Sigmoid colon (tissue), 7 donors: ENCODE measurements at places on chromosomes 3 and 15. TPM values are rescaled to one million over a fixed set of nuclear protein-coding genes. Genes with fewer than 3 reads are reported as not detected.

Gene ABHD10
- total RNA-seq, result 22.1 TPM

DNA sequence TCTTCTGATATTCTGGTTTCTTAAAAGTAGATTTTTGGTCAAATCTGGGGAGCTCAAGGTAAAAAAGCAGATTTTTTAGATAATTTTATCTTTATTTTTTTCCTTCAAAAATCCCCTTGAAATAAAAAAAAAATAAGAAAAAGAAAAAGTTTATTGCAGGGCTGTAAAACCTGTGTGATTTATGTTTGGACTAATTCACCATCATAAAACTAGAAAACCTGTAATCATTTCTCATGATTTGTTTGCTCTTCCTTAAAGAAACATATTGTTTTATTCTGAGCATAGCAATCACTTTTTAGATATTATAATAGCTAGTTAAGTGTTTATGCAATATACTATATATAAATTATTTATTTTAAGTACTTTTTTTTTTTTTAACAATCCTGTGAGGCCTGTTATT, 68.0 kb downstream of the NEO1 start:
- DNase-seq, result no peak

DNA sequence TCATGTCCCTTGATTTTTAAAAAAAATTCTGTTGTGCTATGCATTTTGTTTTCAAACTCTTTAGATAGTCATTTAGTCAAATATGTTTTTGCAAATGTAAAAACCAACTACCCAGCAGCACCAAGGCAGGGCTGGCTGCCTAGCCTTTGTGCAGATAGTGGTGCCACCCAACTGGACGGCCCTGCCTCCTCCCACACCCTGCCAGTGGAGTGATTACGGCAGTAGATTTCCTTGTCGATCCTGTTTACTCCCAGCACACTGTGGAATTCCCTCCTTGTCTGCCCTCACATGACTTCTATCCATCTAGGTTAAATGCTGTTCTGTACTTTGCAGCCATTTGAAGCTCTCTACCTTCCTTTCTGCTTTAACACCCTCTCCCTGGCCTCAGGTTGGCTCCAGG, 79.4 kb upstream of the PLXNA1 start:
- DNase-seq, result peak; percentile 18

Gene CHDH
- 1.8 TPM for total RNA-seq

GRCh38 chr3:59540241-59540640, 490.4 kb upstream of the CFAP20DC start:
- DNase-seq, result no peak

- DNase-seq, result peak; percentile 50
Measured at GRCh38 chr3:127676456-127676855, 3.7 kb downstream of the ABTB1 start.

- DNase-seq, result no peak
Measured at GRCh38 chr15:29400701-29401100, 131.1 kb upstream of the NSMCE3 start.

DNA sequence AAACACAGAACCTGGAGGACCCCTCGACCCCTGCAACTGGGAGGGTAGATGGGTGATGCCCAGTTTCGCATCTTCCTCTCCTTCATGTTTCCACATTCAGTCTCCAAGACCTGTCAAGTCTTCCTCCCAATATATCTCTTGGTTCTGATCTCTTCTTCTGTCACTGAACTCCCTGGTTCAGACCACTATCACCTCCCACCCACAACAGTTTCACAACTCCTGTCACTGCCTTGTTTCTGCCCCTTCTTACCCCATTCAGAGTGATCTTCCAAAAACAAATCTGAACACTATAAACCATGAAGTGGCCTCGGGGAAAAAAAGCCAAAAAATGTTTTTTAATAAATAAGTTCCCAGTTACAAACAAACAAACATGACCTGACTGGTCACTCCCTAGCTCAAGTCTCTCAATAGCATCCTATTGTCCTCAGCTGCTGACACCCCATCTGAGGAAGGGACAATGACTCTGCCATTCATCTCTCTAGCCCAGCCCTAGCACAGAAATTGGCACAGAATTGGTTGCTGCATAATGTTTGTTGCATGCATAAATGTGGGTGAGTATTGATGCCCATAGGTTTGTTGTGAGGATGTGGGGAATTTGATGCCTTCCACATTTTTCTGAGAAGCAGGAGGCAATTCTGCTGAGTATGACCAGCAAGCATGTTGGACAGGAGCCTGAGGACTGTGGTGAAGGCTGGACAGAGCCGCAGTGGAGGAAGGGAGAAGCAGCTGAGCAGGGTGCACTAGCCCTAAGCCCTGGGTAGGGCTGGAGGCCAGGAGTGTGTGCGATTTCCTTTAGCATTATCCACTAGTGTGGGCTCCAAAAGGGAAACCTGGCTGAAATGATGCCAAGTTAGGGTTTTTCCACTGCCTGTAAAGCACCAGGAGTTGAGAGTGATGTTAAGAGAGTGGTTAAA, 12.2 kb upstream of the XYLB start:
- no peak for DNase-seq

Gene FHIT
- 10.0 TPM for total RNA-seq

Gene TMEM158
- 12.2 TPM for total RNA-seq

DNA sequence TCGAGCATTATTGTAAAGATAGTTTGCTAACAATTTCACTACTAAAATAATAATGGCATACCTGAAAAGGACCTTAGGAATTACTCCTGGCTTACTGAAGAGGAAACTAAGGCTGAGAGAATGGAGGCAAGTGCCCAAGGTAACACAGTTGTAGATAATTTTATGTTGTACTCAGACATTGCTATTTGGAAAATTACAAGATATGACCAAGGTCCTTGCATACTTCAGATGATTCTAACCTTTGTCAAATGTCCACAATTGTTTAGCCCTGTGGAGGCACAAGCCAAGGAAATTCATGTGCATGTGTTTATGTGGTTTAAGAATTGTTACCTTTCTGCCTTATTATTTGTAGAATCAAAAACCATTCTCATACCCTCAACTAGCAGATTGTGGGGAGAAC, 105.7 kb downstream of the TUSC7 start:
- DNase-seq, result no peak

DNA sequence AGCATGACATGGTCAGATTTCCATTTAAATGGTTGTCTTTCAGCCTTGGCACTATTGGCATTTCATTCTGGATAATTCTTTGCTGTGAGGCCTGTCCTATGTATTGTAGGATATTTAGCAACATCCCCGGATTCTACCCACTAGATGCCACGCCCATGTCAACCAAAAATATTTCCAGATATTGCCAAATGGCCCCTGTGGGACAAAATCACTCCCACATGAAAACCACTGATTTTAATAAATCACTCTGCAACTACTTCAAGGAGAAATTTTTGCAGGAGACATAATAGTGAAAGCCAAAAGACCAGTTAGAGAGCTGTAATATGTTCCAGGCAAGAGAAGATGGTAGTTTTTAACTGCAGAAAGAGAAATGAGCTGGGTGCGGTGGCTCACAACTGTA, 55.9 kb upstream of the RARB start:
- DNase-seq, result no peak

GRCh38 chr3:193134856-193135255, 106.2 kb upstream of the PLAAT1 start:
- no peak for DNase-seq

DNA sequence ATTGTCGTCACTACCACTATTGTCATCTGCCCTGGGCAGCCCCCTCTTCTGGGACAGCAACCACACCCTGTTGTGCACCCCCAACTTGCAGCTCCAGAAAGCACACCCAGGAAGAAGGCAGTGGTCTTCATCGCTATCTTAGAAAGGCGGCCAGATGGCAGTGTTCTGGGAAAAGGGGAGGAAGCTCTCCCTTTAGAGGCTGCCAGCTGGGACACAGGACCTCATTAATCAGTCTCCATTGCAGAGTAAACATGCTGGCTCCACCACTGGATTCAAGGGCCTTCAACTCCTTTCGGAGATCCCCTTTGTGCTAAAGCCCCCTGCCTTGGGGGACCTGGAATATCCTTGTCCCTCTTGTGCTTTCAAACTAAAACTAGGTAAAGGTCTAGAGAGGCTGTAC, 199.3 kb upstream of the LINGO1 start:
- peak; percentile 38 for DNase-seq

- no peak for DNase-seq
Measured at GRCh38 chr3:11300970-11301369, 28.8 kb downstream of the ATG7 start.

GRCh38 chr3:121096953-121097352, 188.9 kb downstream of the STXBP5L start:
- no peak for DNase-seq

Gene CRYGS
- 3.6 TPM for total RNA-seq

DNA sequence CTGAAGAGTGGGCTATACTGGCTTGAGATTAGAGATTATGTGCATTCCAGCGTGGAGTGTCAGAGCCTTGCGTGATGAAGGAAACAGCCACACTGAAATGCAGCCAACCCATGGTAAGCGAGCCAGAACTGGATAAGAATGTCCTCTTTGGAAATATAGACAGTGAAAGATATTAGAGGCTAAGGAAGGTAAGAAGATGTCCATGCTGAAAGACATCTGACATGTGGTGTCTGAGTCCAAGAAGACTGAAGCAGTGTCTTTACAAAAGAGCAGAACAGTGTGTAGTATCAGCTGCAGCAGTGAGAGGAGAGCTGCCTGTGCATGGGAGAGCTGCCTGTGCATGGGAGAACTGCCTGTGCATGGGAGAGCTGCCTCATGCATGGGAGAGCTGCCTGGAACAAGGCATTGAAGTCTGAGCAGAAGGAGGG, 672.2 kb downstream of the DIPK2A start:
- DNase-seq, result no peak

Gene MAGI1
- 29.8 TPM for total RNA-seq

- no peak for DNase-seq
Measured at GRCh38 chr3:41202075-41202833, 2.9 kb downstream of the CTNNB1 start.

DNA sequence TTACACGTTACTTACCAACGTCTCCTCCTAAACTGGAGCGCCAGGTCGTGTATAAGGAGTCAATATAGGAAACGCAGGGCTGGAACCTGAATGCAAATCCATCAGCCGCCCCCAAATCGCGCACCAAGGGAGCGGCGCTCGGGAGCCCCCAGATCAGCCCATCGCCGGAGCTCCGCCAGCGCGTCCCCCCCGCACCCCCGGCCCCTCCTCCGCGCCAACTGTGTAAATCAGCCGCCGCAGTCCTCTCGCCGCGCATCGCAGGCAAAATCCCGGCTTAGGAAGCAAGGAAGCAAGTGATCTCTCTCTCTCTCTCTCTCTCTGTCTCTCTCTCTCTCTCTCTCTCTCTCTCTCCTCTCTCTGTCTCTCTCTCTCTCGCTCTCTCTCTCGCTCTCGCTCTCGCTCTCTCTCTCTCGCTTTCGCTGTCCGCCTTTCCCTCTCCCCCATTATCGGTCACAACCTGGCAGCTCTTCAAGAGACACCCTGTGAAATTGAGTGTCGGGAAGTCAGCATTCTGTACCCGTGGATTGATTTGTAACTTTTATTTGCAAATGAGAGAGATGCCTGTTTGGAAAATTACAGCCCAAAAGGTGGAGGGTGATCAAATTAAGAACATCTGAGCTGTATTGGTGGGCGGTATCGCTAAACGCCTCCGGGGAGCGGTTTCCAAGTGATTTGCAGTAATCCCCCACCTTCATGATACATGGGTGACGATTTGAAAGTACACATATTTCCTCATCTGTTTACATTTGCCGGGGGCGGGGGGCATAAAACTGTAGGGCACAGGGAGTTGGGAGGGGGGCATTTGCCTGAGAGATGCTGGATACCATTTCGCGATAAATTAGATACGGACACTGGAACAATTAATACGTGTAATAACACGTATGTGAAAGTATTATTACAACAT, 645 bp upstream of the SLITRK3 start:
- DNase-seq, result peak; percentile 64

DNA sequence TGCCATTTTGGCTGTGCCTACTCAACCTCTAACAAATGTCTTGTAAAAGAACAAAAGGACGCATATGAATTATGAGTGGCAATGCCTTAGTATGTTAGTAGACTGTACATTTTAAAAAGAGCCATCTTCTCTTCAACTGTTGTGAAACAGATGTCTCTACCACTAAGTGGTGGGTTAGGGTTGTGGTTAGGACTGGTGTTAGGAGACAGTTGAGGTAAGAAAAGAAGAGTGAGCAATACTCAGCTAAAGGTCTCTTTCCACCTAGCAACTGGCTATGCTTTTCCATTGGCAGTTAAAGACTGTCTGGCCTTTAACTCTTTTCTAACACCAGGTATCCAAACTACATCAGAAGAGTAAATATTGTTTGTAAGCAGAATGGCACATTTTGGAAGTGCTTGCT, 221.7 kb upstream of the TBC1D5 start:
- no peak for DNase-seq
